ENCODE measurements at places on chromosomes 5 and 9.

DNA sequence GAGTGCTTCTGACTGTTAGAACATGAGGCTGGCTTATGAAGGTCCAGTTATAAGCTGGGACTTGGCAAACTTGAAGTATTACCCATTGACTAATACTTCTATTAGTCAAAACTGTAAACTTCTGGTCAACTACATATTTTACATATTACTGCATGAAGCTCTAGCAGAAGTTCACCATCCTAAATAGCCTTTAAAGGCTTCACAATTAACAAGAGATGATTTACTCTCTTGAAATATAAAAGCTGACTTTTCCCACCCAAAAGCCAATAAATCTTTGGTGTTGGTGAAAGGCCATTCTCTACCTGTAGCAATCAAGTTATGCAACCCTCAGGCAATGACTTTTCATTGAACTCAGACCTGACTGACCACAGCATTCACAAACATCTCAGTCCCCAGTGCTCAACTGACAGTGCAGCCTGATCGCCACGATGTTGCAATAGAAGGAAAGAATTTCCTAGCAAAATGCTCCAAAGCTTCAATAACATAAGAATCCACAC is 345.6 kb downstream of the EBF1 start:
- DNase-seq: no peak

- no peak for DNase-seq
These were observed 7.9 kb upstream of the INSL6 start for GRCh38 chr9:5193345-5193744.

DNA sequence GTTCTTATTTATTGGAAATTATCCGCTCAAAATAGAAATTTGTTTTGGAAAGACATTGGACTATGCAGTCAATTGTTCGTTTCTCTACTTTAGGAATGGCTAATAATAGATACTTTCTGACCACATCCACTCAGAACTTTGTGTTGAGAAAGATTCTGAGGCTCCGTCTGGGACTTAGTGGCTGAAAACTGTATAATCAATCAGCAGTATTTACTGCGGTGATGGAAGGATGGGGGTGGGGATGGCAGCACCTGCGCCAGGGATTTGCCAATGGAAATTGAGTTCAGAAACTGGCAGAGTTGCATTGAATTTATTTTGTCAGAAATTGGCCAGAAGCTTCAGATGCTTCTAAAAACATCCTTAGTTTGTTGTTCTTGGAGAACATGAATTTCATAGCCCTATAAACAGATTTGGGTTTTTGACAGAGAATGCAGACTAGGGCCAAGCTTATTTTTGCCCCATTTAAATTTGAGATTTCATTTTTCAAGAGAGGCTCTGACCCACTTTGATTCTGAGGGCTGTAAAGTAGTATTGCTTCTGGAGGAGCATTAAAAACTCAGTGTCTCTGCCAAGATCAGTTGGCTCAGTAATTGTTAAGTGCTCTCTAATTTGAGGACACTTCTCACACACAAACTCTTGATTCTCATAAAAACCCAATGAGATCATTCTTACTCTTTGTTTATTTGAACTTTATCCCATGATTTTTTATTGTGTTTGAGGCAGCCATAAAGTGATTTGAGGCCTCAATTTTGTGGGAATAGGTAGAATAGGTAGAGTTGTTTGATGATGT is 215.1 kb downstream of the CD180 start:
- DNase-seq: no peak

- DNase-seq: no peak
These were observed 969 bp downstream of the CLK4 start for GRCh38 chr5:178625679-178626483.

GRCh38 chr9:118578467-118578866 is 790.8 kb downstream of the BRINP1 start:
- DNase-seq: no peak

GRCh38 chr5:9058161-9058560 is 487.7 kb downstream of the SEMA5A start:
- DNase-seq: no peak

Measured in stimulated activated CD8-positive, alpha-beta memory T cell treated with anti-CD3 and anti-CD28 coated beads, Interleukin-7, amount 100 ng/mL, for 4 hours (primary cell).